ENCODE measurements at places on chromosomes 1 and 21.

GRCh38 chr1:50666849-50667248 is 243.6 kb upstream of the DMRTA2 start:
- DNase-seq: no peak

DNA sequence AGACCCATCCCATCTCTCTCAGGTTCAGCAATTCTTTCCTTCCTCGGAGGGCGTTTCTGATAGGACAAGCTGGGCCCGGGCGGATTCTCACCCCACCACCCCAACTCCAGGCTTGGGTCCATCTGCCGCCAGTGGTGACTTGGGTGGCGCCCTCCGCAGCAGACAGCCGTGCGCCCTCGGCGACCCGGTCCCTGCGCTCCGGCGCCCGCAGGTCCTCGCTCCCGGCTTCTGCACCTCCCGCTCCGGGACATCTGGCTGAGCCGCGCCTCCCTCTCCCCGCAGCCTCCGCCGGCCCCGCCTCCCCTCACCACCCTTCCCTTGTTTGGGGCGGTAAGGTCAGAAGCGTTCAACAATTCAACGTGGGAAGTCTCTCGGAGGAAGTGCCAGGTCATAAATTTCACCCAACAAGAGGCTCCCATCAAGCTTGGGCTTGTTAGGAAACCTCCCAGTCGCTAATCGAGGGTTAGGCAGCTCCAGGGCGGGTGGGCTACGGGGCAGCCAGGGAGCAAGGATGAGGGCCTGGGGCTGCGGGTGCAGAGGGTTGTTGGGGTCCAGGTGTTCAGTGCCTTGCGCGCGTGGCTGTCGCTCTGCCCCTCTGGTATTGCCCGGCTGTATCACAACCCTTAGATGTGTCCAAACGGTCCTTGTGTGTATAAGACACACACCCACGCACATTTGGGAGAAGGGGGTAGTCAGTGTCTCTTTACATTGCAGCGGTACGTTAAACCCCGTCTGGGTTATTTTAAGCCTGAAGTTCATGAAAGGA is 39.8 kb downstream of the OLIG1 start:
- no peak for DNase-seq

GRCh38 chr1:25782608-25783201 is 17.3 kb upstream of the SELENON start:
- DNase-seq: no peak

- no peak for DNase-seq
These were observed 25.9 kb downstream of the SRSF11 start for GRCh38 chr1:70247122-70247521.

DNA sequence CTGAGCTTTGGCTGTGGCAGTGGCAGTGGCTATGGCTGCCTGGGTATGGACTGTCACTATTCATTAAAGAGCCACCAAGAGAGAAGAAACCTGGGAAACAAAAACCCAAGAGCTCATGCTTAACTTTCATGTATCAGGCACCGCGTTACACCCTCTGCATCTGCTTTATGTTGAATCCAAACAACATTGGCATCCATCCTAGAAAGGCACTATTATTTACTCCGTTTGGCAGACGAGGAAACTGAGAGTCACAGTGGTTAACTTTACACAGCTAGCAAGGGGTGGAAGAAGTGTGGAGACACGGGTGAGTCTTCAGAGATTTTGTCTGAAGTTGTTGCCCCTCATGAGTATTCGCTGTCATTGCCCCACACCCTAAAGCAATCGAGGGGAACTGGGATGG is 63.8 kb downstream of the PLXNA2 start:
- DNase-seq: no peak

GRCh38 chr21:40902299-40902698 is 55.3 kb upstream of the DSCAM start:
- peak; percentile 91 for DNase-seq

DNA sequence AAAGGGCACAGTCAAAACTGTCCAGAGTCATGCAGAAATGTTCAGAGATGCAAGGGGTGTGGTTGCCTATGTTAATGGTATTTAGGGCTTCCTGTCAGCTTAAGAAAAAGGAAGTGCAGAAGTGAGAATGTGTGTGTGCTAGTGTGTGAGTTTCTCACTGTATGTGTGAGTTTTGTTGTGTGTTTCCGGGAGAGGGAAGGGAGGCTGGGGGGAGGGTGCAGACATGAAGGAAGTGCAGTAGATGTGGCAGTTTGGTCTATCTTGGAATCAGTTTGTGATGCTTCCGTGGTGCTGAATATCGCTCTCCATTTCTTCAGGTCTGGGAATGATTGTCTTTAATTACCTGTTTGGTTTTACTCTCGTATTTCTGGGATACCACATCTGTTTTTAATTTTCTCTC is 16.5 kb upstream of the ATP6V1G3 start:
- DNase-seq: no peak

- DNase-seq: no peak
These were observed 54.7 kb downstream of the APP start for GRCh38 chr21:26115899-26116298.

DNA sequence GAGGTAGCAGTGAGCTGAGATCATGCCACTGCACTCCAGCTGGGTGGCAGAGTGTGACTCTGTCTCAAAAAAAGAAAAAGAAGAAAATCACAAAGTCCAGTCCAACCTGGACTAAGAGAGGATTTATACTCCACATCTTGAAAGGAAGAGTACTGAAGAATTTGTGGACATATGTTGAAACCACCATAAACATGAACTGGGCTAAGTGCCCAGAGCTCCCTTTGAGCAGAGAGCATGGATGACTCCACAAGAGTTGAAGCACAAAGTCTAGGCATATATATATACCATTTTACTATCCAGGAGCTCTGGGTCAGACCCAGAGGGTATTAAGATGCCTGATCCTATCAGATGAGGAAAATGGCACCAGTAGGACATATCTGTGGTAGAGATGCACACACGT is 86.6 kb downstream of the OMA1 start:
- no peak for DNase-seq

DNA sequence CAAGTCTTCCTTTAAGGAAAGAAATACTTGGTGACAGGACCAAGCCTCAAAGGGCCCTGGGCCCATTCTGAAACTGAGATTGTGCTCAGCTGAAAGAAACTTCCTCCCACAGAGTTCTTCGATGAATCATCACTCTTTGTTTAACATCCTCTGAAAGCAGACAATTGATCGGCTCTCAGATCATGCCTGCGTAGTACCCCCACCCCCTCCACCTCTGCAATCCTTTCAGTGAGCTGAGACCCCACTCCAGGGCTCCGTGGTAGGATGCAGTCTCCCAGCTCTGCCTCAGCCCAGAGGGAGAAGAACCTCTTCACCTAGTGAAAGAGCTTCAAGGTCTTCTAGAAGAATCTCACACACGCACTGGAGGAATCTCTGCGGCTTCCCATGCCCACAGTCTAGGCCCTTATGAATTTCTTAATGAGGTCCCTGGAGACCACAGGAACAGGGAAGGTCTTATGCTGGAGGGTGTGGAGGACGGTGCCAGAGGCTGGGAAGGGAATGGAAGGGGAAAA is 104.9 kb upstream of the SOD1 start:
- no peak for DNase-seq

DNA sequence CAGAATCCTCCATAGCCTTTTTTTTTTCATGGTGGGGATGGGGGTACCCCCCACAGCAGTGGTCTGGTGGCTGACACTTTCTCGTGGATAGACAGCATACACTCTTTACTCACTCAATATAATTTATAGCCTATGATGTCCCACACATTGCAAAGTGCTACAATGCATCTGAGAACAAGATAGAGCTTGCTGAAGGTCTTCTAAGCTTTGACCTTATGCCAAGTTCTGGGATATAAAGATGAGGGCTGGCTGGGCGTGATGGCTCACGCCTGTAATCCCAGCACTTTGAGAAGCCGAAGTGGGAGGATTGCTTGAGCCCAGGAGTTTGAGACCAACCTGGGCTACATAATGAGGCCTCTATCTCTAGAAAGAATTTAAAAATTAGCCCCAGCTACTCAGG is 78.0 kb downstream of the MPZL1 start:
- no peak for DNase-seq

DNA sequence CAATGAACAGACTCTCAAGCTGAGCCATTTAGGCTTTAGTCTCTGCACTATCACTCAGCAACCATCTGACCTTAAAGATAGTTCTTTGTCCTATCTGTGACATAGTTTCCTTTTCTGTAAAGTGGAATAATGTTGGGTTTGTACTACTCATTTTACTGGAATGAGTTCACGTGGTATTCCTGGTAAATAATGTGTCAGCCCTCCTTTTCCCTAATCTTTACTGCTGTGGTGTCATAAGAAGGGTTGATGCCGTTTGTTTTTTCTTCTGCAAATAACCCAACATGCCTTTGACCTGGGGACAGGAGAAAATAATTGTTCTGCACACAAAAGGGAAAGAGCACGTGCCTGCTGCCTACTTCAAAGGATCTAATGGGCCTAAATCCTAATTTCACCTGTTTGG is 297.8 kb downstream of the BRINP3 start:
- DNase-seq: no peak

- DNase-seq: no peak
These were observed 1.1 kb upstream of the DIO1 start for GRCh38 chr1:53892911-53893310.

DNA sequence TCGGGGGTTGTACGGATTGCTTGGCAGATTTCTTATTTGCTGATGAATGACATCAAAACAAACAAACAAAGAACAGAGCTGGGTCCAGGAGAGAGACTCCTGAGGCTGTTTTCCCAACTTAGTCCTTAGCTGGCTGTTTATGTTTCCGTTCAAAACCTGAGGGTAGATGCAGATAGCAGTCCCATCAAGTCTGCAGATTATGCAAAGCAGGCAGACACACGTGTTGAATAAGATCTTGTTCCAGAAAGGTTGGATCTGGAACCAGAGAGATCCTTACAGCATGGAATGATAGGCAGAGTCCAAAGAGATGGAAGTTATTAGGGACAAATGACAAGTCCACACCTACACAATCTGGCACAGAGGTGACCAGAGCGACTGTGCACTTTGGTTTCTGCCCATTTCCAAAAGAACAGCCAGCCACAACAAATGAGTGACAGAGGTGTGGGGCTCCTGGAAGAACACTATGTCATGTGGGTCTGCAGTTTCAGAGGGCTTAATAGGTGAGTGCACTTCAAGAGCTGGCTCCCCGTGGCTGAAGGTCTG is 65.5 kb downstream of the MAN1C1 start:
- DNase-seq: no peak

- no peak for DNase-seq
These were observed 84.2 kb downstream of the SH3GLB1 start for GRCh38 chr1:86788300-86789206.

GRCh38 chr1:152110365-152110859 is 4.8 kb downstream of the TCHH start:
- DNase-seq: no peak

DNA sequence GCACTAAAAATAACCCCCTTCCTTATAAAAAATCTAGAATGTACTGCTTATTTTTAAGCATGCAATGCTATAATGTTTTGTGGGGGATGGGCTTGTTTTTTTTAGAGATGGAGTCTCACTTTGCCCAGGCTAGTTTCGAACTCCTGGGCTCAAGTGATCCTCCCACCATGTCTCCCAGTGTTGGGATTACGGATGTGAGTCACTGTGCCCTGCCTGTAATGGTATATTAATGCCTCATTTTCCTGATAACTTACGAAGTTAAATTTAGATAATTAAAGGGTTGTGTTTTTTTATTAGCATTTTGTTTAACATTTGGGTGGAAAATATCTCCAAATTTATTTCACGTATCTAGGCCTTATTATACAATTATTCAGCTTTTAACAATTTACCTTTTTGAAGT is 6.5 kb downstream of the RNF11 start:
- DNase-seq: no peak

DNA sequence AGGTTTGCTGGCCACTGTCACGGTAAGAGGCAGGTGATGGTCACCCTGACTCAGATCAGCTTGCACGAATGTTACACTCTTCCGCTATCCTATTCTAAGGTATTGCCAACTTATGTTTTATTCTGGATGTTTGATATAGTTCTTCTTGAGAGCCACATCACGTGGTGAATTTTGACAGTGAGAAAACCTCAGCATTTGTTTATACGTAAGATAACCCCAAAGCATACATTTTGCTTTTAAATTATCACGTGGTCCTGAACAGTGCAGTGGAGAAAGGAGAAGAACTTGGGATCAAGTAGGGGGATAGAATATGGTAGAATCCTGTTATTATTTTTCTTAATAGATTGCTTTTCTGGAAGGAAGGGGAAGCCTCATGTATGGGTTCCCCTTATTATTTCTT is 16.6 kb downstream of the ATP1A1 start:
- DNase-seq: no peak

DNA sequence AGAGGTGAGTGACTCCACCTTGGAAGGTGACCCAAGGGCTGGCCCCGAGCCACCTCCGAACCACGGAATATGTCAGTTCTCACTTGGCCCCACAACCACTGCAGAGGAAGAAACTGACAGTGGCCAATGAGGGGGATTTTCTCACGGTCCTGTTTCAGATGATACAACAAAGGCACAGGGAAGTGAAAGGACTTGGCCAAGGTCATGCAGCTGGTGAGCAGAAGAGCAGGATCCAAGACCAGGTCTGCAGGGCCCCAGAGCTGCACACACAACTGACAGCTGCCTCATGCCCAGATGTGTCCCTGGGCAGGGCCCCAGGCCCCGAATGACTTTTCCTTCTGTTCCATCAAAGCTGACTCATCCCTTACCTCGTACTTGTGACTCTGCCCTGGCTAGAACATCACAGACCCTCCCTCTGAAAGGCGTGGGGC is 25.8 kb upstream of the EVA1B start:
- no peak for DNase-seq

- no peak for DNase-seq
These were observed 65.8 kb upstream of the DIP2A start for GRCh38 chr21:46392921-46393320.

DNA sequence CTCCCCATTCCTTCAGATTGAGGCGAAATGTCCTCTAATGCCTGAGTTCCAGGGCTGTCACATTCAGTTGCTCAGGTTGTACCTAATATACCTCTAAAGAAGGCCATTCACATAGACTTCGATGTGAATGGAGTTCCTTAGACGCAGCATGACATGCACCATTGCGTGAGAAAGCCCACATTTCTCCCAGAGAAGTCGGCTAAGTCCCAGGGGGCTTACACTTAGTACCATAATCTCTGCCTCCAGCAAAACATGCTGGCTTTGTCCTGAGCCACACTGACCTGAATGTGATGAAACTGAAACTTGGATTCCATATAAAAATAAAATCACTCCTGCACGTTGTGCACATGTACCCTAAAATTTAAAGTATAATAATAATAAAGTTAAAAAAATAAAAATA is 23.2 kb upstream of the SLC2A1 start:
- DNase-seq: no peak

DNA sequence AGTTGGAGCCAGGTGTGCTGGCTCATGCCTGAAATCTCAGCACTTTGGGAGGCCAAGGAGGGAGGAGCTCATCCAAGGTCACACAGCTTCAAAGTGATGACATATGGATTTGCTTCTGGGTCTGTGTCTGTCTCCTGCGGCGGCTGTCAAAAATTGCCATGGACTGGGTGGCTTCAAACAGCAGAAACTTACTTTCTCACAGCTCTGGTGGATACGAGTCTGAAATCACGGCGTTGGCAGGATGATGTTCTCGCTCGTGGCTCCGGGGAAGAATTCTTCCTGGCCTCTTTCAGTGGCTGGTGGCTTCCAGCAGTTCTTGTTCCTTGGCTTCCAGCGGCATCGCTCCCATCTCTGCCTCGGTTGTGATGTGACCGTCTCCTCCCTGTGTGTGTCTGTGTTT is 314.8 kb upstream of the C1orf174 start:
- DNase-seq: no peak

GRCh38 chr1:108524676-108525075 is 35.2 kb upstream of the EEIG2 start:
- DNase-seq: no peak
